ENCODE measurements at places on chromosomes 6 and 20.

- no peak for DNase-seq
Measured at GRCh38 chr6:124260337-124260736, 456.7 kb downstream of the NKAIN2 start.

- DNase-seq, result no peak
Measured at GRCh38 chr20:47735412-47736400, 49.6 kb downstream of the SULF2 start.

- no peak for DNase-seq
Measured at GRCh38 chr6:46217671-46218131, 46.9 kb upstream of the ENPP5 start.

DNA sequence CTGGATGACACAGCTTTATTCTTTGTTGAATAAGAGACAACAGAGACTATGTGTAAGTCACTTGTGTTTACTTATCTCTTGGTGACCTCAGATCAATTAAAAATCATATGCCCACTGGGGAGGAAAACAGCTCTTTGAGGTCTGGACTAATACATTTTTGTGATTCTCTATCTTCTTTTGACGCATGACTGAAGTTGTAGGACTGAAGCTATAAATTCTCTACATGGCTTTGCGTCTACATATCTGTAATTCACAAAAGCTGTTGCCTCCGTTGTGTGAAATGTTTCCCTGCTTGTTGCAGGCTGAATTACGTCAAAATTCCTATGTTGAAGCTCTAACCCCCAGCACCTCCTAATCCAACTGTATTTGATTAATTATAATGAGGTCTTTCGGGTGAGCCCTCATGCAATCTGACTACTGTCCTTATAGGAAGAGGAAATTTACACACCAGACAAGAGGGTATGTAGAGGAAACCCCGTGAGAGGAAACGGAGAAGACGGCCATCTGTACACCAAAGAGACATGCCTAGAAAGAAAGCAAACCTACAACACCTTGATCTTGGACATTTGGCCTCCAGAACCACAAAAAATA lies 481.6 kb downstream of the PRKN start:
- no peak for DNase-seq

GRCh38 chr20:5592165-5592564 lies 158.0 kb upstream of the SHLD1 start:
- DNase-seq, result no peak

DNA sequence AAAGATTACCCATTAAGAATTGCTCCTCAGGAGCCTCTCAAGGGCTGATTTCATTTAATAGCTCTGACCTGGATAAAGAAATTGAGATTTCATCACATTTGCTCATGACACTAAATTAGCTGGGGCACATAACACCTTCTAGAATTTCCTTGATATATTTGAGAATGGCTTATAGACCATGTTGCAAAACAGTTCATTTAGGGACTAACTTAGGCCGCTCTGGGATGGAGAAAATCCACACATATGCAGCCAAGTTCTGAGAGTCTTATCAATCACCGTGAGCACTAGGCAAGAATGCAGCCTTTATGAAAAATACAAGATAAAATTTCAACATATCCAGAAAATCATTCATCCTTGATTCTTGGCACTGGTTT lies 91.0 kb upstream of the MCHR2 start:
- no peak for DNase-seq

GRCh38 chr6:24107294-24107693 lies 18.7 kb upstream of the NRSN1 start:
- no peak for DNase-seq

DNA sequence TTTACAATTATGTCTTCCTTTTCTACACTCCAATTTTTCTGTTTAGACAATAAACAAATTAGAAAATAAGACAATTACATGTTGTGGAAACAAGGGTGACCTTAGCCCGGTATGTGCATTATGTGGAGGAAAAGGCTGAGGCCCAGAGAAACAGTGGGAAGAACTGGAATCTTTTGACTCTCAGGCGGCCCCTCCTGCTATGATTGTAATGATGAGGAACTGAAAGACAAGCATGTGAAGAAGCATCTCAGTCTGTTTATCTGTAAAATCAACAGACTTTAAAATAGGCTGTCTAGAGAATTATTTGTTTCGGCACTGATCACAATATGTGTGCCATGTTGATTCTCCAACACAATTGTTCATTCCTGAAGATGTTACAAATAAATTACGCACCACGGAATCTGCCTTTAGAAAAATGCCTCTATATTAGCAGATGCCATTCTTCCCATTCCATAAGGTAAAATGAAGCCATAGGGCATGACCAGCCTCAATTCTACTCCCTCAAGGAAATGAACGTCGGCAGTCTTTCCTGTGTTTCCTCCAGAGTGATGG lies 1201.6 kb upstream of the CITED2 start:
- no peak for DNase-seq

DNA sequence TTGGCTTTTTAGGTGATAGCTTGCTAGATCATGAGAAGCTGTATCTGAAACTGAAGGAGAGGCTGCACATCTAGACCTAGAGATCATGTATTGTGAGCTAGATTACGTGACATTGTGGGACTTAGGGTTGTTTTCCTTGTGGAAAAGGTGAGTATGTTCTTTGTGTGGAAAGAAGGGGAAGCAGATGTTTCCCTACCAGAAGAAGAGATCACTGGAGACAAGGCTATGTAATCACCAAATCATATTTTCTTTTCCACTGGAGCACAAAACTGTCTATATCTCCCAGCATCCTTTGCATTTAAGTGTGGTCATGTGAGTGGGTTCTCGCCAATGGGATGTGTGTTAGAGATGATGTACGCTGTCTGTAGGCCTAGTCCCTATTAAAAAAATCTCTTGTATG lies 7.0 kb upstream of the EPB41L2 start:
- no peak for DNase-seq

DNA sequence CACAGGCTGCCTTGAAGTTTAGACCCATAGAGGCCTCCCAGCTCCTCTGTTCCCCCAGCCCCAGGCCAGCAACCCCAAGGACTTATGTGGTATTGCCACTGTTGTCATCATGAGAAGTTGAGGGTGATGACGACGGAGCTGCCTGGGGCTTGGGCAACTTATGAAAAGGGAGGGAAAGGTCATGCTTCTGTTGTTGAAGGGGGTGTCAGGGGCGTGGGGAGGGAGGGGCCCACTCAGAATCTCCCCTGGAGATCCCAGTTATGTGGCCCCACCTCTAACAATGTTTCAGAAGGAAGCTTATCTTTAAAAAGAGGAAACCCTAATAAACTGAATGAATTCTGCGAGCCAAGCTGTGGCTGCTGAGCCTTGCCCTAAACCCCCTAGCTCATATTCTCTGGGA lies 4.2 kb downstream of the ADTRP start:
- no peak for DNase-seq

DNA sequence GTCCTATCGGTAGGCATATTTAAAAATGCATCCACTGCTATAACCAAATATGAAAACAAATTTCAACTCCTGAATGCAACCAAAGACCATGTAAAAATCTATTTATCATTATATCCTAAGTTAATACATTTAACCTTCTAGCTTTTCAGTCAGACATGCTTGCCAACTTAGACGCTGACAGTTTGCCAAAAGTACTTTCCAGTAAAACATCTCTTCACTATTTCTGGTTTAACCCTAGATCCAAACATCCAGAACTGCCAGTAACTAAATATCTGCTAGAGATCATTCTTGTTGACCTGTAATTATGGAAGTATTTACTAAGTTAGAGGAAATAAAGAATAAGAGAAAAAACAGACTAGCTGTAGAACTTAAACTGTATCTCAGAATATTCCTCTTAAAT lies 210.2 kb upstream of the THEMIS start:
- no peak for DNase-seq

DNA sequence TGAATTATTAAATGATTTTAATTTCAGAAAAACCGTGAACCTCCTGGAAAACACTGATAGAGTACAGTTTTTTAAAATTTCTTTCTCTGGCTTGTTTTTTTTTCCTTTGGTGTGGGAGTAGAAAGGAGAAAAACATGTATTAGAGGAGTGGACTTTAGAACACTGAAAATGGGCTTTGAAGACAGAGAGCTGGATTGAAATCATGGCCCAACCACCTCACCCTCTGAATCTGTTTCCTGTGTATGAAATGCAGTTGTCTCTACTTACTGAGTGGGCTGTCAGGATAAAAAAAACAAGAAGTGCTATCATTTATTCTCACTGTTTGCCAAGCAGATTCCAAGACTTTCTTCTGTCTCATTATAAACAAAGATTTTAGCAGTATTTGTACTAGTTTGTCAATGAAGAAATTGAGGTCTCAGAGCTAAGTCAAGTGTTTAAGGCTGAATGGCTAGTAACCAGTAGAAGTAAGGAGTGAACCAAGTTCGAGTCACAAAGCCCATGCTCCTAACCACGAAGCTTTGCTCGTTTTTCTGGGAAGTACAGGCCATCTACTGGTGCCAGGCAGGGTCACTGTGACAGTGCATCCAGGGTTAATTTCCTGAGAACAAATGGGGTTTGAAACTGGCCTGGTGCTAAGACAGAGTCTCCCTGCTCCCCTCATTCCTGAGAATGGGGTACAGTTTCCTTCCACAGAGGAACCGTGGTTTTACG lies 256.4 kb downstream of the TMEM242 start:
- DNase-seq, result no peak

DNA sequence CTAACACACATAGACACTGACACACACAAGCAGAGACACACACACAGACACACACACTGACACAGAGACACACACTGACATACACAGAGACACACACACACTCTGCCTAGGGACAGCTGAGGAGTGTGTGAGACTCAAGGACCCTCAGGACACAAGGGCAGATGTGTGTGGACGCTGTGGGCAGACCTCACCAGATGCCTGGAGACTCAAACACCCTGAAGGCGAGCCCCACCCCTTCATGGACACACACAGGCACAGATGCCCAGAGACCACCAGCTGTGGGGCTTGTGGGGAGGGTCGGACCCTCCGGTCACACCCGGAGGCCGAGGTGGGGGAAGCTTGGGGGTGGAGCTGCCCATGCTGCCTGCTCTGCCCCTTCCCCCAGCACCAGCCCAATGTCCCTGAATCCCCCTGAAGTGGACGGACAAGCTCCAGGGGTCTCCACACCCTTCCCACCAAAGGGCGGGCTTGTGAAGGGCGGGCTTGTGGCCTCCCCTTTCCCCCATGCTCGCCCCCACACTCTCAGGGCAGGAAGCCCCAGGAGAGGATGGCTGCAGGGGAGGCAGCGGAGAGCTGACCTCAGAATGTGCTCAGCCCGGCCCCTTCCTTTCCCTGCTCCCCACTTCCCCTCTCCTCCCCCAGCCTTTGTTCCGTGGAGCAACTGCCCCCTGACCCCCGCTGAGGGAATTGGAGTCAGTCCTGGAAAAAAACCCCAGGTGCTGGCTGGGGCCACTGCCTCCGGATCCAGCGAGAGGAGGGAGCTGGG lies 13.9 kb upstream of the ABHD16B start:
- no peak for DNase-seq

DNA sequence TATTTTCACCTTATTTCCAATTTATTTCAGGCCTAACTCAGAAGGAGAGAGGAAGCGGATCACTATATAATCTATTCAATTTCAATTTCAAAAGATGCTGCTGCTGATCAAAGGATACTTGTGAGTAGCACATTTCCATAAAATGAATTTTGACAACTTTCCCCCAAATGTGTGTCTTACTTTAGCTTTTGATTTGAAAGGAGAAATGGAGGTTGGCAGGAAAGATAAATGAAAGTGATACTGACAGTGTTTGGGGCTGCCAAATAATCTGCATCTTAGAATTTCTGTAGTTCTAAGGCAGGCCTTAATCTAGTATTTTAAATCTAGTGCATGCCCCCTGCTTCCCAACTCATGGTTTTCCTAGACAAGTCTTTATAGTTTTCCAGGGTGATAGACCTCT lies 535.4 kb downstream of the DOK5 start:
- DNase-seq, result no peak

DNA sequence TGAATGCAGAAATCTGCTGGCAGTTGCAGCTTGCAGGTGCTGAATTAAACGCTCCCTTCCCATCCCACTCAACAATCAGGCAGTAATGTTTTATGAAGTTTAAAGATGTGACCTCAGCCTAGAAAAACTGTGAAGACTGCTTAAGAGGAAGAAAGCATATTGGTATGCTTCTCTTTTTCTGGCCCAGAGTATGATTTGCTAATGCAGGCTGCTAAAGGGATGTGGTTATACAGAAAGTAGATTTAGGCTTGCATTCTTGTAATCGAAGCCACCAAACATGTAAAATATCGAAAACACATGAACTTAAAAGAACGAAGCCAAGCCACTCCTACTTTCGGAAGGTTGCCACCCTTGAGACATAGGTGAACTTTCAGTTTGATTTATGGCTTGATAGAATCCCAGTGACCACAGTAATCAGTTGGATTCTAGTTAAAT lies 40.7 kb downstream of the MAP3K5 start:
- DNase-seq, result no peak

DNA sequence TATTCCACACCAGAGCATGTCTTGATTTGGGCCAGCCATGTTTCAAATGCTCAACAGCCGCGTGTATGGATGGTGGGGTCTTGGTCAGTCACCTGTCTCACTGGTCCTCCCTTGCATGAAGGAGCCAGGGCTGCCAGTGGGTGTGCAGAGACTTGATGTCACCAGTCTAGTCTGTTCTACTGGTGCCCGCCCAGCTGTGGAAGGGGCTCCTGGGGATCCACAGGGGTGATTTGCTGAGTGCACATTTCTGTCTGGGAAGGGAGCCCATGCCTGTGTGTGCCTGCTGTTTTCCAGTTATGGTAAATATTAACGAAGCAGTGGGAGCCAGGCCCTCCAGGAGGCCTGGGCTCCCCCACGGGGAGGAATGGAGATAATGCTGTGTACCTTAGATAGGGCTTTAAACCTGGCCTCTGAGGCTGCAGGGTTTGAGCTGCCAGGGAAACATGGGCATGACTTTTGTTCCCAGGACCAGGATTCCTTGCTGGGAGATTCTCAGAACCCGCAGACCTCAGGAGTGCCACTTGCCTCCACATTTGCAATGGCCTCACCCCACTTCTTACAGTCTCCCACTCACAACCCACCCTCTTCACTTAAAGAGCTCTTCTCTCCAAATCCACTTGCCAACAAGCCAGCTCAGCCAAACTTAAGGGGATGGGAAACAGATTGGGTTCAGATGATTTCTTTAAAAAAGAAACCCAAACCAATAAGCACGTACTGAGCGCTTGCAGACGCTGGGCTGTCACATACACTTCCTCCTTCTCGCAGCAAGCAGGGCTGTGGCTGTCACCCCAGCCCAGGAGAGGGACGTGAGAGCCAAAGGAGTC lies 54.1 kb downstream of the VEGFA start:
- DNase-seq, result no peak

- DNase-seq, result peak; percentile 83
Measured at GRCh38 chr20:46959081-46959692, 64.5 kb downstream of the EYA2 start.

DNA sequence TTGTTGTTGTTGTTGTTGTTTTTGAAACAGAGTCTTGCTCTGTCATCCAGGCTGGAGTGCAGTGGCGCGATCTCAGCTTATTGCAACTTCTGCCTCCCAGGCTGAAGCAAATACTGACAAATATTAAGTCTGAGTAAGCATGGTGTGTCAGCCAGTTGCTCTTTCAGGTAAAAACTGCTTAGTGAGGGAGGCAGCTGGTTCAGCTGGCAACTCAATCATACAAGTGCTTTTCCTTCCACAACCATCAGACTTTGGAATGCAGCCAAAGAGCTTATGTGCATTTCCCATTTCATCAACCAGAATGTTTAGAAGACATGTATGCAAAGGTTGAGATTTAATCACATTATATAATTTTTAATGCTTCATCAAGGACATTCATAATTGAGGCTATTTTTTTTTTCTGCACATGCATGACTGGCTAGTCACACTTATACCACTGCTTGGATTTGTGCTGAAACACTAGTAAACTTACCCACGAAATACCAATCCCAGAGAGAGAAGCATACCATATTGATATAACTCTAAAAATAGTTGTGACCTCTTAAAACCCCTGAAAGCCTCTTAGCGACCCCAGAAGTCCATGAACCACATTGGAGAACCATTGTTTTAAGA lies 56.0 kb downstream of the CLIC5 start:
- DNase-seq, result no peak

Measured in GM03348 (cell line).